Activated CD4-positive, alpha-beta T cell treated with anti-CD3 and anti-CD28 coated beads for 48 hours (primary cell): ENCODE measurements at places on chromosomes 6 and 20.

DNA sequence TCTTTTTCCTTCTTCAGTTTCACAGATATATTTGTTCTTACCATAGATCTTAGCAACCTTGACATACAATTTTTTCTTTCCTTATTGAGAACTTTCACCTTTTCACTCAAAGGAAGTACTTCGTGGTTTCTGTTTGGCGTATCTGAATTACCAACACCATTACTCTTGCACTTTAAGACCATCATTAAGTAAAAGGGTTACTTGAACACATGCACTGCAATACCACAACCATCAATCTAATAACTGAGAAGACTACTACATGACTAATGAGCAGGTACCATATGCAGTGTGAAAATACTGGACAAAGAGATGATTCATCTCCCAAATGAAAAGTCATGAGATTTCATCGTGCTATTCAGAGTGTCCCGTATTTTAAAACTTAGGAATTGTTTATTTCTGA is 21.7 kb upstream of the SENP6 start:
- no peak for DNase-seq

DNA sequence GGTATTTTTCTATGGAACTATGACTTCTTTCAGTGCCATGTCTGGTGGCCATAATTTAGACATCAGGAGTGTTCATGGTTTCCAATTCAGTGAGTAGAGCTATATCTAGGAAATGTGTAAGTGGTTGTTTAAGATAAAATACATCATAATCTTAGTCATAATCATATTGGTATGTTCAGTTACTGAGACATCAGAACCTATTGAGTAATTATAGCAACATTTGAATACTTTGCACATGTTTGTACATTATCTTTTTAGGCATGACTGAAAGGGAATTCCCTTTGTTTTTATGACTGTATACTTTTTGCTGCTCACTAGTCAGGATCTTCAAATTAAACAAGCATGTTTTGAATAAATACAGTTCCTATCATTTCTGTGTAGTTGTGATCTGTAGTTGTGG is 64.0 kb downstream of the STXBP5 start:
- DNase-seq: no peak

GRCh38 chr20:23534801-23535593 is 33.3 kb downstream of the CST9L start:
- no peak for DNase-seq

- DNase-seq: no peak
Measured at GRCh38 chr6:25601800-25602673, 50.0 kb upstream of the SCGN start.

DNA sequence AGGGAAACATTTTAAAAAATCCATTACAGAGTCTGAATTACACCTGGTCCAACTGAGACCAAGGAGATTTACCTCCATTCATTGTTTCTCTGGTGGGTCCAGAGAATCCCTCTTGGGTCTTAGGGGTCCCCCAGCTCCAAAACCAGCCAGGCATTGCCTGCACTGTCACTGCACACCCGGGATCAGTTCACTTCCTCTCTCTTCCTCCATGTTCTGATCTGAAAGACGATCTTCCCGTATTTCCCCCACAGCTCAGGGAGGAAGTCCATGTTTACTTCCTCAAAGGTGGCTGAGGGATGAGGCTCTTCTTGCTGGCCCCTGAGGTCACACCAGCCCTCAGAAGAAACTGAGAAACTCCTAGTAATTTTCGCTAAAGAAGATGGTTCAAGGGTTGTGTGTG is 159.7 kb downstream of the BMP7 start:
- no peak for DNase-seq
